Activated CD4-positive, alpha-beta T cell treated with anti-CD3 and anti-CD28 coated beads, Interleukin-2, amount 10 ng/mL, durations not matched to agents 7 days and 5 days (primary cell): ENCODE measurements at places on chromosomes 3 and 15. TPM values are rescaled to one million over a fixed set of nuclear protein-coding genes. Genes with fewer than 3 reads are reported as not detected.

The LCTL gene
- not detected for total RNA-seq

The HDC gene
- total RNA-seq = not detected

The MAP6D1 gene
- 0.83 TPM for total RNA-seq

The PTPRG gene
- not detected for total RNA-seq

The DTX3L gene
- total RNA-seq = 189 TPM
